Peyer's patch (tissue), 4 donors: ENCODE measurements at places on chromosomes 3 and 15. TPM values are rescaled to one million over a fixed set of nuclear protein-coding genes. Genes with fewer than 3 reads are reported as not detected.

GRCh38 chr3:189936201-189936945 is 184.3 kb downstream of the P3H2 start:
- no peak for DNase-seq

DNA sequence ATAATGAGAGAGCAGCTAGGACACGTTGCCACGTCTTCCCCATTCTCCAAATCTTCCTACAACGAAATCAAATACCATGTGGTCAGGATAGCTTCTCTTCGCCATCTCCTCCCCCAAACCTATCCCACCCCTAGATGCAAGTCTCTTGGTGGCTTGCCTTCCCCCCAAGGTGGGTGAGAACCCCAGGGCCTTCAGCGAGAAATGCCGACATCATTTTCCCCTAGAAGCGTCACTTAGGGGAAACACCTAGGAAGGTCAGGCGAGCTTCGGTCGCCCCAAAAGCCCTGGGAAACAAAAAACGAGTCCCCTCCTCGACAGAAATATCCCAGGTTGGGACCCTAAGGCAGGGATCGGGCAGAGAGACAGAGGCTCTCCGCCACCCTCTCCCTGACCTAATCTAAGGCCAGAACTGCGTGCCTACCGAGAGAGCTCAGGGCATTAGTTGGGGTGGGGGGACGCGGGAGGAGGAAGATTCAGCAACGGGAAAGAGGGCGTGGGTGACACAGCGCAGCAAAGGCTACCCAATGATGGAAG is 502 bp downstream of the DPH3 start:
- DNase-seq, result no peak

GRCh38 chr3:98613616-98614015 is 20.2 kb upstream of the CPOX start:
- no peak for DNase-seq

DNA sequence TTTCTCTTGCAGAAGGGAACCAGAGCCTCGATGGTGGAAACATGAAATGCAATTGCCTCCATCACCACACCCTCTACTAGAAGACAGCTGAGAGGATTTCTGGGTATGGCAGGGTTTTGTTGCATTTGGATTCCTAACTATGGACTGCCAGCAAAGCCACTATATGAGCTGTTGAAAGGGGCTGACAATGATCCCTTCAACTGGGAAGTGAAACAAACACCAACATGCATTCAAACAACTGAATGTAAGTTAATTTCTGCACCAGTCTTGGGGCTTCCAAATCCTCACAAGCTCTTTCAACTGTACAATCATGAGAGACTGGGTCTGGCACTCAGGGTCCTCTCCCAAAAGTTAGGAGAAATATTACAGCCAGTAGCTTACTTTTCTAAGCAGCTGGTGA is 116.7 kb upstream of the PLCL2 start:
- no peak for DNase-seq

DNA sequence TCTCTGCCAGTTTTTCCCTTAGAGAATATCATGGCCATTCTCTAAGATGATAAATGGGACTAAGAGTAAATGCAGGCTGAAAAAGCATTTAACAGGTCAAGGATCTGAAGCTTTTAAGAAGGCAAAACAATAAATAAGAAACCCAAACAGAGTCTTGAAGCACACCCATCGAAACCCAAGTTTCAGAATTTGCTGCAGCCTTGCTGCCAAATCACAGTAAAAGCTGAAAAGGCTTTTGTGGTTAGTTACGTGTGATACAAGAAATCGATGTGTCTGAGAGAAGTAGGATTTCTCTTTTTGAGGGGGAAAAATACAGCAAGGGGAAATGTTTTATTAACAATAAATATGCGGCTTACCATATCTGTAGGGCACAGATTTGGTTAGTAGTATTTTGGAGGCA is 92.0 kb downstream of the IGF1R start:
- no peak for DNase-seq

DNA sequence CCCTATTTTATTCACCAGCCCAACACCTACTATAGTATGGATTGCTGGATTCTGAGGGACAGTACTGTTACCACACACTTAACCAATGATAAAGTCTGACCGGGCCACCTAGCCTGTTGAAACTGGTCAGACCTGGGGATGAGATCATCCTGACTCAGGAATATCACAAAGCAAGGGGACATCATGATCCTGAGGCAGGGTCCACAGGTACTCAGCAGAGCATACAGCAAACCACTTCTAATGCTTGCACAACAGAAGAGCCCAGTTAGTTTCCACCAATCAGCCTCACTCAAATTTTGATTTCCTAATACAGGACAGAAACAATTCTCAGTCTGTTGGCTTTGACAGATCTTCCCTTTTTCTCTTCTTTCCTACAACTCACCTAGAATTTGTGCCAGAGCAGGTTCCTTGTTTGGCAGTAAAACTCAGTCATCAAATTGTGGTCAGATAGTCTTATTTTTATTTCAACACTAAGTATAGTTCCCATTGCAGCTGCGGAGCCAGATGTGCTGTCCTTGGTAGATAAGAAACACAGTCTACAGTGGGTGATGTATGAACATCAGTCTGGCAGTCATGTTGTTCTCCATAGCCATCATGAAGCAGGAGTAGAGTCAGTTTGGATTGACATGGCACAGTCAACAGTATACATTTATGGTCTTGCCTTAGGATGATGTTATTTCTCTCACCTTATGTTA is 90.1 kb upstream of the PRR23C start:
- no peak for DNase-seq

- DNase-seq, result no peak
Measured at GRCh38 chr3:126376444-126376843, 18.3 kb upstream of the CFAP100 start.

DNA sequence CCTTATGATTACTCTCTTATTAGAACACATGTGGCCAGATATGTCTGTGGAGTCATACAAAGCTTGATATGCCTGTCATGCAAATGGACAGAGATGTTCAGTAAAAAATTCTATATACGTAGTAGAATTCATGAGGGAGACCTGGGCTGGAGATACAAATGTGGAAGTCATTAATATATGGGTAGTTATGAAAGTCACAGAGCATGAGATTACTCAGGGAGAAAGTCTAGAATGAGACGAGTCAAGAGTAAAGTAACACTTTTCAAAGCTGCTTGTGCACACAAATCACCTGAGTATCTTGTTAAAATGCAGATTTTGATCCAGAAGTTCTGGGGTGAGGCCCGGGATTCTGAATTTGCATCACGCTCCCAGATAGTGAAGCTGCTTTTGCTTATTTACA is 28.4 kb downstream of the OXSM start:
- no peak for DNase-seq

Gene FURIN
- 76.7 TPM for total RNA-seq

Gene PATL2
- 35.5 TPM for total RNA-seq

Gene GREM1
- 13.3 TPM for total RNA-seq

Gene P2RY14
- 1.2 TPM for total RNA-seq

Gene STARD9
- 153 TPM for total RNA-seq

Gene DTWD1
- 9.5 TPM for total RNA-seq
